ENCODE measurements at places on chromosomes 3 and 15.

GRCh38 chr3:184261270-184261853 is at the start of gene CAMK2N2:
CAMK2N2 (minus strand) TSS chr3:184261553; CDS start chr3:184261285, 268 bp downstream.
- DNase-seq, result peak; percentile 90

GRCh38 chr3:185087419-185087818 is 65.4 kb downstream of the C3orf70 start:
- no peak for DNase-seq

- no peak for DNase-seq
Observed at GRCh38 chr3:41693799-41694198, 268.1 kb downstream of the ULK4 start.

- no peak for DNase-seq
Observed at GRCh38 chr3:4426261-4426781, 40.7 kb downstream of the SUMF1 start.

- DNase-seq, result no peak
Observed at GRCh38 chr3:155097009-155097349, 16.9 kb downstream of the MME start.

Measured in HTR-8/SVneo (cell line).